PC-9 (cell line): ENCODE measurements at places on chromosomes 4 and X.

- no peak within 1 kb of the TSS for H3K27ac ChIP-seq
- H3K36me3 ChIP-seq = no peaks in the 10 kb centered on the region
- peak; percentile 46 for DNase-seq
- peak within 1 kb of the TSS; percentile 76 for H3K4me3 ChIP-seq
Measured at GRCh38 chrX:103254921-103255493, at the start of gene TCEAL8. TSS of gene TCEAL8 (minus strand) at chrX:103255155. CDS start at chrX:103253979, 1,176 bp downstream.

DNA sequence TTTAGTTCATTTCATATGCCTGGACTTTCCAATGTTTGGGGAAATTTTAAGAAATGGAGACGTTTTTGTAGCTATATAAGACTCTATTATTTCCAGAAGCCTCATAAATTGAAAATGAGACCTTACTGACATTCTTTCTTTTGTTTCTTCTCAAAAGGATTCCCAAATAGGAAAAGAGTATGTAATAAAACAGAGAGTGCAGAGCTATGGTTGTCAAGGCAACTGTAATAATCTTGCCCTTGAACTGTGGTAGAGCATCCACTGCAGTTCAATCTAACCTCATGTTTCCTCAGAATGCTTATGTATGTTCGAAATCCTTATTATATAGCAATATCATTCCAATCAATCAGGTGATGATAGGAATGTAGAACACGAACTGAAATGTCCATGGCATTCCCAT, 54.1 kb downstream of the AMELX start:
- no peak overlapping the region for H3K27ac ChIP-seq
- no peak for DNase-seq
- H3K36me3 ChIP-seq = no peaks in the 10 kb centered on the region
- H3K27me3 ChIP-seq = no peaks in the 10 kb centered on the region

DNA sequence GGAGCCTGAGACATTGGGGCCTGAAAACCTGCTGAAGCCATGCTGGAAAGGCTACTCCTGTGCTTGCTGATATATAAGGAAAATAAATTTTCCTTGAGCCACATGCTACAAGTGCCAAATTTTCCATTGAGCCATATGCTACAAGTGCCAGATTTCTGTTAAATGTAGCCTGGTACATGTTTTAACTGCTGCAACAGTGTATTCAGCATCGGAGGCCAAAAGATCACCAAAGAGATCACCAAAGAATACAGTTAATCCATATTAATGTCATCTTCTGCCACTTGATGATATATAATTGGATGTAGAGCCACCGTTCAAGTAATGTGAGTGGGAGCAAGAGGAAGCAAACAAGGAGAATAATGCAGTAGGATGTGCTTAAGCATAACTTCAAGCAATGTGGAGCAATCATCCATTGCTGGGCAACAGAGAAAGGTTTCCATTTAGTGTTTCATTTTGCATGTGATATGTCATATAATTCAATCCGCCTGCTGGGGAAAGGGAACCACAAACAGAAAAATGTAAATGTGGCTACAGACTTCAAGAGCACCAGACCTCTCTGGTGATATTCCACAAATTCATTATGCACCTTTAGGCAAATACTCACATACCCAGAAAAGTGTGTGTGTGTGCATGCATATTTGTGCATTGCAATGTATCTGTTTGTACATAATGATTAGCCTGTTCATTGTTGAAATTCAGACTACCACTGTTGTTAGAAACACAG, 295.9 kb downstream of the KCNIP4 start:
- H3K4me3 ChIP-seq = no peak overlapping the region
- no peaks in the 10 kb centered on the region for H3K4me1 ChIP-seq
- H3K27me3 ChIP-seq = no peaks in the 10 kb centered on the region
- H3K36me3 ChIP-seq = no peaks in the 10 kb centered on the region

GRCh38 chr4:71367546-71367945, 28.7 kb downstream of the SLC4A4 start:
- no peaks in the 10 kb centered on the region for H3K4me1 ChIP-seq
- H3K27me3 ChIP-seq = no peaks in the 10 kb centered on the region
- no peaks in the 10 kb centered on the region for H3K36me3 ChIP-seq
- no peak overlapping the region for H3K4me3 ChIP-seq
- no peak for DNase-seq

- no peak overlapping the region for H3K27ac ChIP-seq
- H3K4me1 ChIP-seq = no peaks in the 10 kb centered on the region
- DNase-seq = no peak
- H3K27me3 ChIP-seq = no peaks in the 10 kb centered on the region
Measured at GRCh38 chrX:97938706-97939105, 1055.0 kb downstream of the RPA4 start.

DNA sequence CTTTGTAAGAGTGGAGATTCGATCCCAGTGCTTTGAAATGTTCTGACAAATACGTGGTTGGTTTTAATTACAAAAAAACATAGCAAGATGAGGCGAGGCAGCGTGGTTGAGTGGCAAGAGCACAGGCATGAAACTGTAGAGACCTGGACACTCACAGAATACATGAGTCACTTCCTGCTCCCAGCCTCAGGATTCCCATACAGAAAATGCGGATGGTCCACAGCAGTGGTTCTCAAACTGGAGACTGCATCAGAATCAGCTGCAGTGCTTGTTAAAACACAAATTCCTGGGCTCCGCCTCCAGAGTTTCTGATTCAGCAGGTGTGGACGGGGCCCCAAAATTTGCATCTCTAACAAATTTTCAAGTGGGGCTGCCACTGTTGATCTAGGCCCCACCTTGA, 10.1 kb downstream of the OTOP1 start:
- no peak overlapping the region for H3K4me3 ChIP-seq
- H3K27me3 ChIP-seq = peaks cover 2% of the 10 kb centered on the region; the same call in 1 of the 2 replicates
- no peaks in the 10 kb centered on the region for H3K36me3 ChIP-seq
- no peaks in the 10 kb centered on the region for H3K4me1 ChIP-seq
- no peak for DNase-seq

DNA sequence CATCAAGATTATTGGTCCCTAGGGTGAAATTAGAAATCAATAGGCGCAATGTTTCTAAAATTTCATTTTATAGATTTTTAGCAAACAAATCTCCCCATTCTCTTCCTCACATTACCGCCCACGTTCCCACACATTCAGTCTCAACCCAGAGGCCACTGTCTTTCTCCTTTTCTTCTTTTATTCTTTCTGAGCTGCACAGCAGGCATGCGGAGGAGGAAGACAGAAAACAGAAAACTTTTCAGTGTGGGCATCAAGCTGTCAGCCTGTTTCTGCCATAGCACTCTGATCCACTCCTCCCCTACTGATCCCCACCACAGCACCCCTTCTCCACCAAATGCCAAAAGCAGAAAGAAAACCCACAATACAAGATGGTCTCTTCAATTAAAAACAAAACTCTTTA, 94.8 kb upstream of the ADAMTS3 start:
- H3K4me1 ChIP-seq = no peaks in the 10 kb centered on the region
- H3K4me3 ChIP-seq = no peak overlapping the region
- H3K27ac ChIP-seq = no peak overlapping the region
- no peaks in the 10 kb centered on the region for H3K36me3 ChIP-seq
- DNase-seq = no peak

DNA sequence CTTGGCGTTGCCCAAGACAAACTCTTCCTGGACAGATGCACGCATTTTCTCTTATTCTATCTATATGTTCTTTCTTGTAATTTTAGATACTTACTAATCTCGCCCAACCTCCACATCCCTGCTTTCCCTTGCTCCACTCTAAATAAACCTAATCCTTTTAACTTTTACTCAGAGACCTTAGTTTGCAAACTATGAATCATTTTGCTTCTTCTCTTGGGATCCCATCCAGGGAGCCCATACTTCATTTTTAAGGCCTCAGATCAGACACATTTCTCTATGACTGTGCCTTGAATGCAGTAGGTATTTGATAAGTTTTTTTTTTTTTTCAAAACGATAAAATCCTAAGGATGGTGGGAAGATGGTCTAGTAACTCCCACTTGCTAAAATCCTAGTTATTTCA, 353.8 kb upstream of the HAND2 start:
- H3K27ac ChIP-seq = no peak overlapping the region
- H3K4me3 ChIP-seq = no peak overlapping the region
- no peaks in the 10 kb centered on the region for H3K27me3 ChIP-seq
- DNase-seq = no peak
- no peaks in the 10 kb centered on the region for H3K4me1 ChIP-seq

GRCh38 chr4:27048429-27049238, 188.0 kb downstream of the STIM2 start:
- DNase-seq = no peak
- H3K4me3 ChIP-seq = peak overlapping the region; percentile 19; the same call in 1 of the 2 replicates
- no peak overlapping the region for H3K27ac ChIP-seq
- no peaks in the 10 kb centered on the region for H3K4me1 ChIP-seq

DNA sequence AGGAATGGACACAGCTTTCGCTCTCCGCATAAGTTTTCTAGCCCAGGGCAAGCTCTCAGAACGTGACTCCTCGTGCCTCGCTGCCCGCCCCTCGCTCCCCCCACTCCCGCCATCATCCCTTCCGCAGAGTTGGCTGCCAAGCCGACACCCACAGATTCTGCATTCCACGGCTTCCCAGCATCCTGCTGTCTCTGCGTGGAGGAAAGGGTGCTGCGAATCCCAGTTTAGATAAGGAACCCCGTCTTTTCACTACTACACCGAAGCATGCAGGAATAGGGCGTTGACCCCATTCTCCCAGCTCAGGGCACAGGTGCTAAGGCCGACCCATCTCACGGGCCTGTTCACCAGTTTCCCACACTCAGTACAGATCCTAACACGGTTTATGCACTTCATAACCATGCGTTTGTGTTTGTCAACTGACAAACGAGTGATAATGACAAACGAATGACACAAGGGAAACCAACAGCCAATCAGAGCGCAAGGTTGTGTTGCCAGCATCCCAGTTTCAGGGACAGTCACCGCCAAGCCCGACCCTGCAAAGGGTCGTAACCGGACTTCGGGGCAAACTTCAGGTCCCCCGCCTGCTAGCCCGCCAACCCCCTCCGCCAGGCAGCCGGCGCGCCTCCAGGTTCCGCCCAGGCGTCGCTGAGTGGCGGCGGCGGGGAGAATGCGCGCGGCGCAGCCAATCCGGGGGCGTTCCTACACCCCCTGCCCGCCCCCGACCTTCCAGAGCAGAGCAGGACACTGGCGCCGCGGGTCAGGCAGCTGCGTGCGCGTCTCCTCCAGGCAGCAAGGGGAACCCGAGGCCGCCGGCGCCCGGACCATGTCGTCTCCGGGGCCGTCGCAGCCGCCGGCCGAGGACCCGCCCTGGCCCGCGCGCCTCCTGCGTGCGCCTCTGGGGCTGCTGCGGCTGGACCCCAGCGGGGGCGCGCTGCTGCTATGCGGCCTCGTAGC, at the start of gene CYP2U1:
TSS of gene CYP2U1 (plus strand) at position 729 of the 954 bp plus-strand sequence. CDS start at position 824, 95 bp downstream.
- H3K4me3 ChIP-seq = peak within 1 kb of the TSS; percentile 62
- no peaks in the 10 kb centered on the region for H3K4me1 ChIP-seq
- H3K36me3 ChIP-seq = no peaks in the 10 kb centered on the region
- no peak within 1 kb of the TSS for H3K27ac ChIP-seq

DNA sequence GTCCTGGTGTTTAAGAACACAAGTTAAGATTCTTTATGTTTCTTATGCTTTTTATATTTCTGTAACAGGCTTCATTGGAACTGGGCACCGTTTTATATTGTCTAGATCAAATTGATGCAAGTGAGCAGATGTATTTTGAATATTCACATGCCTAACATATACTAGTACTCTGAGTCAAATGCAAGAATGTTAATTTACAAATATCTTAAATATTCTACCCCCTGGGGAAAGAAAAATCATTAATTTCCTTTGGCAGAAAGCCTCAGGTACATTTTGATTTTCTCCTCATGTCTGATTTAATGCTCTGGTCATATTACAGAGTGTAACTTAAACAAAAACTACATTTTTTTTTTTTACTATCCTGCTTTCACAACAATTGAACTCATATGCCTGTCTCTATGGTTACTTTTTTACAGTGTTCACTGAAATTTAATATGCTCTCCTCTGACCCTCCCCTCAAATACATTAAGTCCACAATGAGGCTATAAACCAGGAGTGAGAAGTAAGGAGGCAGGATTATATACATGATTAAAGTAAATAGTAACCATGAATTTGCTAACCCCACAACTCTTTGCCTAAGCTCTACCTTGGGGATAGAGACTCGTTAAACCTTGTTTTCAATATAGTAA, 2.4 kb upstream of the NSUN7 start:
- no peaks in the 10 kb centered on the region for H3K27me3 ChIP-seq
- H3K4me1 ChIP-seq = peaks cover 18% of the 10 kb centered on the region
- no peak for DNase-seq
- H3K27ac ChIP-seq = no peak overlapping the region
- no peaks in the 10 kb centered on the region for H3K36me3 ChIP-seq
- no peak overlapping the region for H3K4me3 ChIP-seq
